ENCODE measurements at places on chromosomes 6 and 20.

- DNase-seq = no peak
These were observed 38.1 kb upstream of the BMP5 start for GRCh38 chr6:55913228-55914195.

- DNase-seq = peak; percentile 46
These were observed 15.9 kb downstream of the GPR31 start for GRCh38 chr6:167141667-167142432.

- DNase-seq = no peak
These were observed 50.2 kb downstream of the STK35 start for GRCh38 chr20:2151858-2152281.

GRCh38 chr20:36773107-36773596 is 411 bp downstream of the DSN1 start:
- DNase-seq = no peak

DNA sequence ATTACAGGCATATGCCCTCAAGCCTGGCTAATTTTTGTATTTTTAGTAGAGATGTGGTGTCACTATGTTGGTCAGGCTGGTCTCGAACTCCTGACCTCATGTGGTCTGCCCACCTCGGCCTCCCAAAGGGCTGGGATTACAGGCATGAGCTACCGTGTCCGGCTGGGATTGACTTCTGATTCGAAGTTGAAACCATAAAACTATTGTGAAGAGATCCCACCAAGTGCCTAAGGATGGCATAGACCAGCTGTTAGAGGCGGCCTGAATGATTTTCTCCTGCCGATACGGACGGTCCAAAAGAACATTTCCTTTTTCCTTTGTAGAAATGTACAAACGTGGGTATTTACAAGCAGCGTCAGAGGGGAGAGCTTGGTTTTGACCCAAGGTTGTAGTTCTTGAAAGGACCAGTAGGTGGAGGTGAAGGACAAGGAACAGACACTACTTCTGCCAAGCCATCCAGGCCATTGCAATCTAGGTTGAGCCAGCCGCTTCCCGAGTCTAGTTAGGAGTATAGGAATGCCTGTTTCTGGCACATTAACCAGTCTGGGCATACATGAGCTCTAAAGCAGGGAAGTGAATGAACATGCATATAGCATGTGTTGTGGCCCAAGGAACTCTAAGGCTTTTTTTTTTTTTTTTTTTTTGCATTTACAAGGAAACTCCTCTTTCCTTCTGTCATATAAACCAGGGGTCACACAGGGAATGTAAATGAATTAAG is 29.0 kb downstream of the MOCS3 start:
- DNase-seq = peak; percentile 35

- no peak for DNase-seq
These were observed 2.1 kb upstream of the PPP1R18 start for GRCh38 chr6:30688569-30688968.

DNA sequence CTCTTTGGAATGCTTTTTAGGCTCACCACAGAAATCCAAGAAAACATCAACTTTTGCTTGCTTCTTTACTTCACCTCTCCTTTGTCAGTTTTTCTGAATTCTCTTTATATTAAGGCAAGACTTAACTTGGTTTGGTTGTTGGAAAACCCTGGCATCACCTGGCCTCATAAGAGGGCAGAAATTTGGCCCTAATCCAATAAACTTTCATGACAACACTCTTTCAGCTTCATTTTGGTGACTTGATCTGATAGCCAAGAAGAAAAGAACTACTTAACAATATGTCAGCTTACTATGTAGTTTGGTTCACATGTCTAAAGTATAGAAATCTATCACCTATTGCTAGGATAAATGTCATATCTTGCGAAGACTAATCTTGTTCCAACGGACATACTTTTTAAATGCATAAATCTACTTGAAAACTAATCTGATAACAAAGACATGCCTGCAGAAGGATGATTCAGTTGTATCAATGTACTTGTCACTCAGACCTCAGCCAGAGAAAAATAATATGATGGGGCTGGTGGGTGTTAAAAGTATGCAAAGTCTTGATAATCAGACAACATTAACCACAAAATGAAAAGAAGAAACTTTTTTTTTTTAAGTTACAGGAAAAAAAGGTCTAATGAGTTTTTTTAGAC is 19.3 kb upstream of the HBS1L start:
- no peak for DNase-seq

DNA sequence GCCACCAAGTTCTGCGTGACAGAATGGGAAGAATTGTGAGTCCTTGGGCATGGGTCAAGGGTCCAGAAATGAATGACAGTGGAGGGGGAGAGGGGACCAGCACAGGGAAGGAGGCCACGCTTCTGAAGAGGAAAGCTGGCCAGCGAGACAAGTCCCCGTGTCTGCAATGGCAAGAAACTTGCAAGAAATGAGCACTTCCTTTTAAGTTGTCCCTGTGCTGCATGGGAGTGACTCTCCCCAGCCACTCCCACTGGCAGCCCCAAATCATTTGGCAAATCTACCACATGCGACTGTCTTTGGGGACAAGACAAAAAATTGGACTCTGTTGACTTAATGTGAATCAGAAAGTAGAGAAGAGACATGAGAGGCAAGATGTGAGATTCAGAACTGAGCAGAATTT is 242.2 kb upstream of the RREB1 start:
- DNase-seq = no peak

DNA sequence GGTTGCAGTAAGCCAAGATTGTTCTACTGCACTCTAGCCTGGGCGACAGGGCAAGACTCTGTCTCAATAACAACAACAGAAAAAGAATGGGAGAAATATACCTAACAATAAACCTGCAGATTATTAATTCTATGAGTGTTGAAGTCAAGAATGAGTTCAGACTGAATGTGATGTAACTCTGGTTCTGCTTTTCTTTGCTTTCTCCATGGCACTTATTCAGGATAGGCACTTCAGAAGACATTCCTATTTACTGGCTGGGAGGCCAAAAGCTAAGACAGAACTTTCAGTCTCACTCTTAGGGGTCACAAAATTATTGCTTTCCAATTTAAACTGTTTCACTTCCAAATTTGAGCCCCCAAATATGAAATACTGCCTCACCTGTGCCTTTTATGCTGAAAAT is 15.7 kb upstream of the PRIM2 start:
- no peak for DNase-seq

- no peak for DNase-seq
These were observed 106.8 kb downstream of the COL19A1 start for GRCh38 chr6:69973138-69973537.

DNA sequence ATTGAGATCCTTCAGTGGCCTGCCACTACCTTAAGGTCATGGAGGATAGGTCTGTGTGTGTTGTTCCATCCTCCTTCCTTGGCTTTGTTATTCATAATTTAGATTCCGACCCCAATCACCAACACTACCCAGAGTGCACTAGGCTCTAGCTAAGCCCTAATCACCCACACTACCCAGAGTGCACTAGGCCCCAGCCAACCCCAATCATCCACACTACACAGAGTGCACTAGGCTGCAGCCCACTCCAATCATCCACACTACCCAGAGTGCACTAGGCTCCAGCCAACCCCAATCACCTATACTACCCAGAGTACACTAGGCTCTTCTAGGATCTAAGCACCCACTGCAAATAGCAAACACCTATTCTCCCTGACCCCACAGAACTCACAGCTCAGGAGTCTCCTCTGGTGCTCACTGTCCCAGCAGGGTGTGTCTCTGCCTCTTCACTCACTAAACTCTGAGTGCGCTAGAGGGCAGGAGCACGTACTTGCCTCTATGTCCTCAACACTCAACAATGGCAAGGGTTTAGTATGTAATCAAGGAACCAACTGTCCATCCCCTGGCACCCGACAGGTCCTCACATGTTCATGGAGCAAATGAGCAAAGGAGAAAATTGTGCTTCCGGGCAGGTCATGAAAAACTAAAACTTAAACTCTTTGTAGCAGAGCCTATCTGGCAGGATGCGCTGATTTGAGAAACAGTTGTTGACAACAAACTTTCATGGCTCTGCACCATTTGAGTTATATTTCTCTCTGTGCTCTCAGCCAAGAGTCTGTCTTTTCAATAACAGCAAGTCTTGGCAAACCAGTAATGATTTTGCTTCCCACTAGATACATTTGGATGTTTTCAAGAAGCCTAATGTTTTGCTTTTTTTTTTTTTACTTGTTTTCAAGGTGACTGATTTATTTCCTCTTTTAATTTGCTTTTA is 54.3 kb downstream of the SLC22A23 start:
- DNase-seq = no peak

DNA sequence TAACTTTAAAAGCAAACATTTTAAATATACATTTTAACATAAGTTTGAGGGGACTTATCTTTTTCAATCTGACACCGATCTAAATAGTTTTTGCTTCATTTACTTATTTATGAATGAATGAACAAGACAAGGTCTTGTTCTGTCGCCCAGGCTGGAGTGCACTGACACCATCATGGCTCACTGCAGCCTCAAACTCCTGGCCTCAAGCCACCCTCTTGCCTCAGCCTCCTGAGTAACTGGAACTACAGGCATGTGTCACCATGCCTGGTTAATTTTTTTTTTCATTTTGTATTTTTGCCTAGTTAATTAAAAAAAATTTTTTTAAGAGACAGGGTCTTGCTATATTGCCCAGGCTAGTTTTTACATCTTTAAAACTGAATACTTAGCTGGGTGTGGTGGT is 25.4 kb downstream of the FBXO9 start:
- no peak for DNase-seq

GRCh38 chr6:107231243-107231642 is 115.9 kb upstream of the BEND3 start:
- DNase-seq = no peak

DNA sequence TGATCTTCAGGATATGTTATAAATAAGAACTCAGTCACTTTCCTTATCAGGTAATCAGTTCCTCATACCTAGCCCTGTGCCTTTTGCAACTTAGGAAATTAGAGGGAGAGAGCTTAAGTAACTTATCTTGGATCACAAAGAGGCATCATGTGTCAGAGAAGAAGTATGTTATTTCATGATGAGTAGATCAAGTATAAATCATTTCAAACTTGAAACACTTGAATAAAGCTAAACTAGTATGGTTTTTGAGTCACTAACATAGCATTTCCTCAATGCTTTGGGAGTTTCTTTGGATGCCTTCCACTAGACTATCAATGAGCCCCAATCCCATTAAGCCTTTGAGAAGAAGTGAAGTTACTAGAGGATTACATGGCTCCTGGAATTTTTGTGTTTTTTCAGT is 102.6 kb upstream of the TNFAIP3 start:
- DNase-seq = no peak

DNA sequence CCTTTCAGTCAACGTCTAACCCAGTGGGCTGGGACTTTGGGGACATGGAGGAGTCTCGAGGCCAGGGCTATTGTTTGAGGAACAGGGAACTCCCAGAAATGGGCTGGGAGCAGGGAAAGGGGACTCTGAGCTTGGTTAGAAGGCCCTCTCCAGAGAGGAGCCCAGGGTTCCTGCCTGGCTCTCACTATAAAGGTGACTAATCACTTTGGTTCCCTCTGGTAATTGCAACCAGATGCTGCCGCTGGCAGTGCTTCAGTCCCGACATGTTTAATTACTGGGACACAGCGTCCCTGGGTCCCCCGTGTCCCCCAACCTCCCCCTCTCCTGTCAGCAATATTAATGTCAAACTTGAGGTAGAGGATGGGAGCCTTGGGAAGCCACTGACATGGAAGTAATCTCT is 5.0 kb upstream of the GDF5 start:
- no peak for DNase-seq

- DNase-seq = no peak
These were observed 174.8 kb downstream of the HACE1 start for GRCh38 chr6:104684911-104685415.

DNA sequence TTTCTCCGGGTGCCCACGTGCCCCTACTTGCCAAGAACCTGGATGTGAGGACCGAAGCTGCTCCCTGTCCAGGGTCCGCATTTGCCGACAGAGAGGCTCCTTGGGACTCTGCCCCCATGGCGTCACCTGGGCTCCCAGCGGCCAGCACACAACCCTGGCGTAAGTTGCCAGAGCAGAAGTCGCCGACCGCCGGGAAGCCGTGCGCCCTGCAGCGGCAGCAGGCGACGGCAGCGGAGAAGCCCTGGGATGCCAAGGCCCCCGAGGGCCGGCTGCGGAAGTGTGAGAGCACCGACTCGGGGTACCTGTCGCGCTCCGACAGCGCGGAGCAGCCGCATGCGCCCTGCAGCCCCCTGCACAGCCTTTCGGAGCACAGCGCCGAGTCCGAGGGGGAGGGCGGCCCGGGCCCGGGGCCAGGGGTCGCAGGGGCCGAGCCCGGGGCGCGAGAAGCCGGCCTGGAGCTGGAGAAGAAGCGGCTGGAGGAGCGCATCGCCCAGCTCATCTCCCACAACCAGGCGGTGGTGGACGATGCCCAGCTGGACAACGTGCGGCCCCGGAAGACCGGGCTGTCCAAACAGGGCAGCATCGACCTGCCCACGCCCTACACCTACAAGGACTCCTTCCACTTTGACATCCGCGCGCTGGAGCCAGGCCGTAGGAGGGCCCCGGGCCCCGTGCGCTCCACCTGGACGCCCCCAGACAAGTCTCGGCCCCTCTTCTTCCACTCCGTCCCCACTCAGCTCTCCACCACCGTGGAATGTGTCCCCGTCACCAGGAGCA is 28.3 kb downstream of the ZNF831 start:
- DNase-seq = no peak

DNA sequence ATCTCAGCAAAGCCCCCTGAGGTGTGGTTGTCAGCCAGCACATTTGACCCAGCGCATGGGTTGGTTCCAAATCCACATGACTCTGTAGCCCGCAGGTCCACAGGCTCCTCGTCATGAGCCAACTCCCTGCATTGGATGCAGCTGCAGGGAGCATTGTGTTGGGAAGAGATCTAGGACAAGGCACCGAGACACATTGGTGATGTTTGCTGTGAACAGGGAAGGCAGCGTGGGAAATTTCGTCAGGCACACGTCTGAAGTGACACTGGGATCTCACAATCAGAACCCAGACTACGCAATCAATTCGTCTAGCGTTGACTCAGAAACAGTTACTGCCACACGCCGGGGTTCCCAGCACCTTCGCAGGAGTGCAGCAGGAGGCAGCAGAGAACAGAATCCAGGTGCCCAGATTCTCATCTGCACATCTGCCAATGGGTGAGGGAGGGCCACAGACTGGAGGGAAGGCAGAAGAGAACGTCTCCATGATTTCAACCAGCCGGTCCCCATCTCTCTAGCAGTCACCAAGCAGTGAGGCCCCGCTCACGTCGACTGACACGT is 177.0 kb downstream of the TTLL2 start:
- no peak for DNase-seq

- DNase-seq = no peak
These were observed 671 bp downstream of the BPHL start for GRCh38 chr6:3119040-3119723.

GRCh38 chr6:152474354-152474753 is 162.8 kb downstream of the SYNE1 start:
- no peak for DNase-seq

All from activated CD4-positive, alpha-beta T cell treated with anti-CD3 and anti-CD28 coated beads for 4 hours (primary cell).